ENCODE measurements at places on chromosomes 4 and X.

- no peak for DNase-seq
These were observed 72.7 kb downstream of the NAA11 start for GRCh38 chr4:79253168-79253567.

DNA sequence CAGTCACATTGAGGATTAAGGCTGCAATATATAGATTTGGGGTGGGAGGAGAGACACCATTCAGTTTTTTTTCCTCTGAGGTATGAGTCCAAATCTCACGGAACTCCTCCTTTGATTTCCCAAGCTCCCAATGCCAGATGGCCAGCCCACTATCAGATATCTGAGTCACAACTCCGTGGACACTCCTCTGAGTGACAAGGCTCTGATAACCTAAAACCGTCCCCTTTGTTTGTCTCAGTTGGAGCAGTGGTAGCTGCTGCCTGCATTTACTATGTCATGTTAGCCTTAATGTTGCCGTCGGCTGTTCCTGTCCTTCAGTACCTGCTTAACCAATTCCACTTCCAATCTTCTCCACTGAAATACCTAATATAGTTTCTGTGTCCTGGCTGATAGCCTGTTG lies 107.3 kb downstream of the DTHD1 start:
- DNase-seq: no peak

DNA sequence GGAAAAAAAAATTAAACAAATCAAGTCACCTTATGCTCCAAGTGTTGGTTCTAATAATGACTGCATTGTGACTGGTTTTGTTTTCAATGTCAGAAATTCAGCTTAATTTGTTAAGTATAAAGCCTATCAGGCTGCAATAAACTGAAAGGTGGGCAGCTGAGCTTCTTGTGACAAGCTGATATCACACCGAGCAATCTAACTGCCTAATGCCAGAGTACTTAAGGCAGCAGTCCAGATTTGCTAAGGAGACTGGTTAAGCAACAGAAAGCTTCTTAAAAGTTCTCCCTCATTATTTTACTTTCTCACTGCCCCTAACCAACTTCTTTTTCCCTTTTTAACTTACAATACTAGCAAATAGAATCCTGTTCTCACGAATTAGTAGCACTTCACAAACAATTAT lies 201.0 kb downstream of the MAB21L2 start:
- DNase-seq: no peak

- DNase-seq: no peak
These were observed 97.8 kb upstream of the ATOH1 start for GRCh38 chr4:93730760-93731159.

DNA sequence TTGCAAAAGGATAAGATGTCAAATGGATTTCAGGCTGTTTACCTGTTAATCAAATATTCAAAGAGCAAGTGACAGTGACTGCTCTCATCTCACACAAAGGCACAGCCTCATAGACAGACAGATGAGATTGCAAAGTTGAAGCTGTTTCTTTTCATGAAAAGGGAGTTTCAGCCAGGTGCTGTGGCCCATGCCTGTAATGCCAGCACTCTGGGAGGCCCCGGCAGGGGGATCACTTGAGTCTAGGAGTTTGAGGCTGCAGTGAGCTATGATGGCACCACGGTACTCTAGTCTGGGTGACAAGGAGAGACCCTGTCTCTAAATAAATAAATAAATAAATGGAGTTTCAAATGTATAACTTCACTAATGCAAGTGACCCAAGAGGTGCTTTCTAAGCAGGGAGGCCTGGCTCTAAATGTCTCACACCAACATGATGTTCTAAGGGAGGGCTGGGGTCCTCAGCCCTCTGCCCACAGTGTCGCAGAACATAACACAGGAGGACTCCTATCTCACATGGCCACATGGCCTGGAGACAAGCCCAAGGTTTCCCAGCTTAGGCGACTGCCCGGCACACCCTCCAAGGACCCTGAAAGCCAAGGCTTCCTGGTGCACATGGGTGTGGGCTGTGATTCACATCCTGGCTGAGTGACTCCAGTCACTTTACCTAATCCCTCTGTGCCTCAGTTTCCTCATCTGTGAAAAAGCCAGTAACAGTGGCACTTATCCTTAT lies 26.8 kb downstream of the PPP2R2C start:
- DNase-seq: no peak

DNA sequence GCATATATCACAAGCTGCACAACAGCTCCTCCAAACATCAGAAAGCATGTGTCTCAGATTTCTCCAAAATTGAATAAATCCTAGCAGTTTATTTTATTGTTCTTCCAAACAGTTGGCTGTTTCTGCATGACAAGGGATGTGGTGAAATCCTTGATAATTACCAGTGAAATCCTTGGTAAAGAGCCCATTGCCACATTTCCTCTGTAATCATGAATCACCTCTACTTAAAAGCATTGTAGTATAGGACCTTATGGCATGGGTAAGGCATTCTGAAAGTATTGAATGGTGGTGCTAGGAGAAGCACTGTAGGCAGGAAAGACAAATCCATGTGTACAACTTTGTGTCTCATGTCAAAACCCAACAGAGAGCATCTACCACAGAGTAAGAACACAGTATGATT lies 135.8 kb upstream of the NDST3 start:
- DNase-seq: no peak

Data from NCI-H2171 (cell line).